ENCODE measurements at places on chromosomes 4 and X.

GRCh38 chr4:89586864-89587263 is 250.1 kb downstream of the SNCA start:
- no peak for DNase-seq

DNA sequence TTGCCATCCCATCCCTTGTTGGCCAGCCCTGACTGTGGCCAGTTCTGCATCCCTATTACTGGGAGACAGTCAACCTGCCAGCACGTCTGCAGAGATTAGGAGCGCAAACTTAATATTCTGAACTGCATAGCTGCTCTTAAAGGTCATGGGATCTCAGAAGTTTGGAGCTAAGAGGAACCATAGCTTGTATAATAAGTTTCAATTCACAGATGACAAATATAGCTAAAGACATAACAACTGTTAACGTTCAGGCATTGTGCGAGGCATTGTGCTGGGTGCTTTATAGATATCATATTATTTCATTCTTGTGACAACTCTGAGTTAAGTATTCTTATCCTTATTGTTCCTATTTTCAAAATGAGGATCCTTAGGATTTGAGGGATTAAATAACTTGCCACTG is 3.7 kb downstream of the SCARB2 start:
- no peak for DNase-seq

- DNase-seq, result no peak
These were observed 232.1 kb upstream of the F9 start for GRCh38 chrX:139298437-139298836.

- no peak for DNase-seq
These were observed 156.1 kb downstream of the RAB28 start for GRCh38 chr4:13327991-13328390.

GRCh38 chr4:82462415-82462831 is 32.0 kb downstream of the ENOPH1 start:
- DNase-seq, result peak; percentile 73

- DNase-seq, result no peak
These were observed 85.1 kb upstream of the ZCCHC13 start for GRCh38 chrX:74218895-74219294.

DNA sequence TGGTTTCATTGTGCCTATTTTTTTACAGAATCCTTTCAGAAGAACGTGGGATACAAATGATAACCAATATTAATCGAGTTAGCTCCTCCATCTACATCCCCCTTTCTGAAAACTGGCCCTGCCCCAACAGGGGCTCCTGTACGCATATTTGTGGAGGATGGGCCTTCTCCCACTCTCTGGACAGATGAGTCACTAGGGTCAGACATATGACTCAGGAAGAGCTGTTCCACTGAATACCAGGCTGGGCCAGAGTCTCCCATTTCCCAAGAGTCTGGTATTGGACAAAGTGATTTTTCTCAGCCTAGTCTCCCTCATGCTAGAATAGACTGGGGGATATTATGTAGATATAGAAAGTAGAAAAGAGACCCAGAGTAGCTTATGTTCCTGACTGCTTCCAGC is 142.4 kb downstream of the TSPAN5 start:
- no peak for DNase-seq

- no peak for DNase-seq
These were observed 152.5 kb upstream of the SPRY1 start for GRCh38 chr4:123244137-123244536.

GRCh38 chr4:155066871-155067270 is 141.6 kb upstream of the NPY2R start:
- DNase-seq, result no peak

DNA sequence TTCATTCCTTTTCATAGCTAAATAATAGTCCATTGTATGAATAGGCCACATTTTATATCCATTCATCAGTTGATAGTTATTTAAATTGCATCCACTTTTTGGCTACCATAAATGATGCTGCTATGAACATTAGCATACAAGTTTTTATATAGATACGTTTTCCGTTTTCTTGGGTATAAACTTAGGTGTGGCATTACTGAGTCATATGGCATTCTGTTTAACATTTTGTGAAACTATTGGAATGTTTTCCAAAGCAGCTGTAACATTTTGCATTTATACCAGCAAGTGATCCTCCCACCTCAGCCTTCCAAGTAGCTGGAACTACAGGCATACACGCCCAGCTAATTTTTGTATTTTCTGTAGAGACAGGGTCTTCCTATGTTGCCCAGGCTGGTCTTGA is 26.3 kb downstream of the CLDN2 start:
- no peak for DNase-seq

DNA sequence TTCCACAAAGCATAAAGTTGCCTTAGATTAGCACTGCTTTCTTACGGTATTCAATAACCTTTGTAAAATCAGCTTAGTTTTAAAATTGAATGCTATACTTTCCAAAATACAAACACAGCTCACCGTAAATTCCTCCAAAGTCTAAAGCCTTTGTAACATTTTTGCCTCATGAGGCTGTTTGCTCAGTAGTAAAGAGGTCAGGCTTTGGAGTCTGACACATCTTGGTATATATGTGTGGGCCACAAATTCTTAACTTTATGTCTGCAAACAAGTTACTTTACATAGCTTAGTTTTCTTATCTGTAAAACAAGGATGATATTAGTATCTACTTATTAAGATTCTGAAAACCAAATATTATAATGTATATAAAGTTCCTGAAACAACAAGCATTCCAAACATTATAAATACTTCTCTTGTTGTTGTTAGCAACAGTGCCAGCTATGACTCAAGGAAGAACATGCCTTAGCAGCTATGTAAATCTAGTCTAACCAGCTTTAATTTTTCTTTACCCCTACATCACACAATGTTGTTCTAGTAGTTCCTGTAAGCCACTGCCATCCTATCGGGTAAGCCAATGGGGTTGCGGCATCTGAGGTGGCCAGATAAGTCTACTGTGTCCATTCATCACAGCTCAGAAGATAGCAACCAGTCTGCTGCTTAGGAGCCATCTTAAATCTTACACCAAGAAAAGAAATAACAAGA is 709.0 kb downstream of the KLHL13 start:
- DNase-seq, result no peak

DNA sequence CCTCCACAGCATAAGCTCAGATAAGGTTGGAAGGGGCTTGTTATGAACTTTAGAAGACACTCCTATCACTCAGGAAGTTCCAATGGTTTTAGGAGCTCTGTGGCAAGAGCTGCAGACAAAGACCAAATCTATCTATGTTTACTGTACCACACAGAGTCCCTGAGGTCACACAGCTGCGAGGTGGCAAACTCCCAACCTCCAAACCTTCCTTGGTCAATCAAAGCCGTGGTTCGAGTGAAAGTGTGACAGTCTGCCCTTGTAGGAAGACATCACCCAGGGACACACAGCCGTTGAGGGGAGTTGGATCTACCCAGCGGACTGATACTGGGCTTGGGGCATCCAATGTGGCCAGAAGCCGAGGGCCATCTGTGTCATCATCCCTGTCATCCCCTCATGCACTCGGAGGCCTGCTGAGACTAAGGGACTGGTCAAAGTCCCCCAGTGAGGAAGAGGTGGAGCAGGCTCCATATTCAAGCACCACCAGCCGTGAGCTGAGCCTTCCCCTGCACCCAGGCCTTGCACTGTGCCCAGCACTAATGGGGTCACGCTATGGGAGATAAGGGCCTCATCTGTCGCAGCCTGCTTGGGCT is 26.8 kb downstream of the MAN2B2 start:
- no peak for DNase-seq
